ENCODE measurements at places on chromosomes 16 and 17.
A peak's percentile ranks its signal among the peaks of the same experiment; 100 is the strongest.

- DNase-seq = peak; percentile 45
Measured at GRCh38 chr17:43126911-43127290, 1.7 kb upstream of the BRCA1 start.

- no peak for DNase-seq
Measured at GRCh38 chr16:87361916-87362619, 21.5 kb downstream of the FBXO31 start.

GRCh38 chr16:68590201-68590994 is 51.3 kb downstream of the ZFP90 start:
- DNase-seq = peak; percentile 91

DNA sequence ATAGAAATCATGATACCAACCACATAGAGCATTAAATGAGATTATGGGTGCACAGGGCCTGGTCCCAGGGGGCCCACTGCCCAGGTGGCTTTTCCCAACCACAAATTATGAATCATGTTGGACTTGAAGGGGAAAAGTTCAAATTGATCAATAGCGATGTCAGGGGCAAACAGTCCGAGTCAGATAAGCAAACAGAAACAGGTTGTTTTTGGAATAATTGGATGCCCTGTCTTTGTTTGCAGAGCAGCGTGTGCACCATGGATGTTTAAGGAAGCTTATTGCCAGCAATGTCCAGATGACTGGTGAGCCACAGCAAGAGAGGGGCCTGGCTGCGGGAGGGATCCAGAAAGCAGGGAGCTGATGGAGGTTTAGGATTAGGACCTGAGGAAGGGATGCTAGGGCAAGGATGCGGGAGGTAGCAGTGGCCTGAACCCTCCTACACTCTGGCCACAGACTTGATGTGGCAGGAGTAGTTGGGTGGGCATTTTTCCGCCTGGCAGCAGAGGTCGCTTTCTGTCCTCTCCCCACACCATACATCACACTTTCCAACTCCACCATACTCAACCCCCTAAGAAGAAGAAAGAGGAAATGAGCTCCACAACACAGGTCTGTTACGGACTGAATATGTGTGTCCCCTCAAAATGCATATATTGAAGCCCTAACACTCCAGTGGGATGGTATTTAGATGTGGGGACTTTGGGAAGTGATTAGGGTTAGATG is 266.4 kb upstream of the RPL38 start:
- no peak for DNase-seq

GRCh38 chr17:28944343-28944742 is 7.0 kb downstream of the PHF12 start:
- no peak for DNase-seq

- no peak for DNase-seq
Measured at GRCh38 chr17:5355421-5356129, 63.9 kb downstream of the NUP88 start.

DNA sequence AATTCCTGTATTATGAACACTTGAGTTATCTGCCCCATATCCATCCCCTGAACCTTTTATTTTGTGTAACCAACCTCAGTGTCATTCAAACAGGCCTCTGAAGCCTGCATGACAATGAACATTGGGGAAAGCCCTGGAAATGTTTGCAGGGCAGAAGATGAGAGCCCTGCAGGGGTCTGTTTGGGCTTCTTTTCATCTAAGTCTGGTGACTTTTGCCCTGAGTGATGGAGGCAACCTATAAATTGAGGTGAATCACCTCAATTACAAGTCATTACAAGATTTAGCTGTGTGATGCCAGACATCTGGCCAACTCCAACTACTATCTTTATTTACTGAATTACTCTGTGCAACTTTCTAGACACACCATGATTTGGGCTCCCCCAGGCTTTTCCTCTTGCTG is 189.2 kb downstream of the MAF start:
- DNase-seq = no peak

DNA sequence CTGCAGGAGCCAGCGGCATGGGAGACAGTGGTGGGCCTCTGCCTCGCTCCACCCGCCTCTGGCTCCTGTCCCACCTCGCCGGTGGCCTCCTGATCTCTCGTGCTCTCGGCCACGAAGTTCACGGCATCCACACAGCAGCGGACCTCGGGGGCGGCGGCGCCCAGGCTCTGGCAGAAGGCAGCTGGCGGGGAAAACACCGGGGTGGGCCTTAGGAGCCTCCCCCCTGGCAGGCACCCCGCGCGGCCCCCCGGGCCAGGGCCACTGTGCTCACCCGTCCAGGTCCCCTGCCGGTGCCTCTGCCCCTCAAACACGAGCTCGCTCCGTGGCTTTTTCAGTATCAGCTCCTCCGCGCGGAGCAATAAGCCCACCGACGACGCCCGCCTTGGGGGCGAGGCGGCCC is 409 bp upstream of the C17orf107 start:
- DNase-seq = no peak

GRCh38 chr16:30786936-30787612 is at the start of gene ZNF629:
Gene ZNF629 (minus strand): TSS chr16:30787205. CDS start chr16:30784482, 2,723 bp downstream.
- peak; percentile 79 for DNase-seq

- DNase-seq = no peak
Measured at GRCh38 chr17:42683407-42684034, 1.2 kb downstream of the CNTNAP1 start.

DNA sequence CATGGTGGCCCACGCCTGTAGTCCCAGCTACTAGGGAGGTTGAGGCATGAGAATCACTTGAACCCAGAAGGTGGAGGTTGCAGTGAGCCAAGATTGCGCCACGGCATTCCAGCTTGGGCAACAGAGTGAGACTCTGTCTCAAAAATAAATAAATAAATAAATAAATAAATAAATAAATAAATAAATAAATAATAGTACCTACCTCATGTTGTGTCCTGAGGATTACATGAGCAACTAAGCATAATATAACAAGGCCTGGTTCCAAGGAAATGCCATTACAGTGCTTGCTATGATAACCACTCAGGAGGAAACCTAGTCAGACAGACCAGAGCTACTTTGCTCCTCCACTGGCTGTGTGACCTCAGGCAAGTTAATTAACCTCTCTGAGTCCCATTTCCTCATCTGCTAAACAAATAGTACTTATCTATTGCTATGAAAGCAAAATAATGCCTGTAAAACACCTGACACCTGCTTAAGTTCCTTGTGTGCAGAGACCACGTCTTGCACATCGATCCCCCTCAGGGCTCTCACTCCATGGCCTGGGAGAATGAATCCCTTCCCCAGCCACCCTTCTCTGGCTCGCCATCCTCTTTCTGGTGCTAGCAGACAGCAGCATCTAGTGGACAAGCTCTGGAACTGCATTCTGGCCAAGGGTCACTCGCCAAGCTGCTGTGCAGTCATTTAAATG is 7.5 kb downstream of the EPOP start:
- DNase-seq = peak; percentile 92

GRCh38 chr16:12728469-12728868 is 75.2 kb downstream of the CPPED1 start:
- DNase-seq = no peak

DNA sequence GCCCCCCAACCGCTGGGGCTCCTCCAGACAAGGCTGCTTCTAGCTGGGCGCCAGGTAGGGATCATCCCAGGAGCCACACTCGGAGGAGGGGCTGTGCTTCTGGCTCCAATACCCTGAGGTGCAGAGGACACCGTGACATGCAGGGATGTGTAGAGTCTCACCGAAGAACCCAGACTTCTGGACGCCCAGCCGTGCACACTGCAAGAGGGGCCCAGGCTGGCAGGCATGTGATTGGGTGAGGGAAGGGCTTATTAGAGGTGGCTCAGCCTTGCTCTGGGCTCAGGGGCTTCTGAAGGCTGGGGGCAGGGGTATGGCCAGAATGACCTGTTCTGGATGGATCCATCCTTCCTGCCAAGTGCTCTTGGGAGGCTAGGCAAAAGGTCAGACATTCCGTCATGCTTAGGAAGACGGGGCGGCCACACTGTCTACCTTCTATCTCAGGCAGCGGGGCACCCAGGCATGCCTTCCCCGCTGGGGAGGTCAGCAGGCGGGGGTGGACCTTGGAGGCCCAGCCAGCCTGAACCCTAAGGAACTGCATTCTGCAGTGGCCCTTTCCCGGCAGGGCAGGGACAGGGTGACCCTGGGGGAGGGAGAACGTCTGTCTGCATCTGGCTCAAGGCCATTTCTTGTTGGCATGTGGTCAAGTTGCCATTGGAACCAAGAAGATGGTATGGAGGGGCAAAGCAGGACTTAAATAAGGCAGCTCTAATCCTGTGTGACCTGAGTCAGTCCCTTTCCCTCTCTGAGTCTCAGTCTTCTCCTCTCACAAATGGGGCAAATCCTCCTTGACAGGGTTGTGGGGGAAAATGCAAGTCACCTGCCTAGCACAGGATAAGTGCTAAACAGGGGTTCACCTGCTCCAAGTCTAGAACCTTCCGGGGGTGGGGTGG is 5.8 kb upstream of the ADGRG1 start:
- no peak for DNase-seq

DNA sequence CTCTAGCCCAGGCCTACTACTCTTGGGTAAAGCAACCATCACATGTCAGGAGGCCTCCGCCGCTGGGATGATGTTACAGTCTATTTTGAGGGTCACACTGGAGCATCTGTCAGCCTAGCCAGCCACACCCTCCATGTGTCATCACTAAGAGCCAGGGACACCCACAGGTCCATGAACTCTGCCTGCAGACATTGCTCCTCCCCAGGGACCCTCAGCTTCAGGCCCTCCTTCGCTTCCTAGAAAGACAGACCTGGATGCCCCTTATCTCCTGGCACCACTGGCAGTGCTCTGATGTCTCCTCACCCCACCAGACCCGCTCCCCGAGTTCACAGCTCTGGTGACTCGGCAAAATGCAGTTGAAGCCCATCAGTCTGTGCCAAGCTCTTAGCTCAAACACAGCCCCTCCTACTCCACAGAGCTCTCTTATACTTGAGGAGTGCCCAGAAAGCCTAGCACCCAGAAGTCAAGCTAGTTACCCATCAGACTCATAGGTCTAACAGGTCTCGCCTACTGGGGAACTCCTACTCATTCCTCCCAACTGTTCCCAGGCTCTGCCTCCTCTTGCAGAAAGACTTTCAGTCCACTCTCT is 5.9 kb downstream of the RANBP10 start:
- no peak for DNase-seq

- DNase-seq = no peak
Measured at GRCh38 chr16:56635441-56635967, 3.0 kb upstream of the MT1A start.

- peak; percentile 56 for DNase-seq
Measured at GRCh38 chr17:35766903-35767510, 6.3 kb downstream of the C17orf50 start.

- DNase-seq = peak; percentile 83
Measured at GRCh38 chr17:10737168-10737622, 7.4 kb upstream of the TMEM220 start.

GRCh38 chr16:89009343-89010209 is 32.6 kb upstream of the CBFA2T3 start:
- peak; percentile 73 for DNase-seq

- DNase-seq = no peak
Measured at GRCh38 chr17:21143695-21144094, 16.9 kb downstream of the DHRS7B start.

DNA sequence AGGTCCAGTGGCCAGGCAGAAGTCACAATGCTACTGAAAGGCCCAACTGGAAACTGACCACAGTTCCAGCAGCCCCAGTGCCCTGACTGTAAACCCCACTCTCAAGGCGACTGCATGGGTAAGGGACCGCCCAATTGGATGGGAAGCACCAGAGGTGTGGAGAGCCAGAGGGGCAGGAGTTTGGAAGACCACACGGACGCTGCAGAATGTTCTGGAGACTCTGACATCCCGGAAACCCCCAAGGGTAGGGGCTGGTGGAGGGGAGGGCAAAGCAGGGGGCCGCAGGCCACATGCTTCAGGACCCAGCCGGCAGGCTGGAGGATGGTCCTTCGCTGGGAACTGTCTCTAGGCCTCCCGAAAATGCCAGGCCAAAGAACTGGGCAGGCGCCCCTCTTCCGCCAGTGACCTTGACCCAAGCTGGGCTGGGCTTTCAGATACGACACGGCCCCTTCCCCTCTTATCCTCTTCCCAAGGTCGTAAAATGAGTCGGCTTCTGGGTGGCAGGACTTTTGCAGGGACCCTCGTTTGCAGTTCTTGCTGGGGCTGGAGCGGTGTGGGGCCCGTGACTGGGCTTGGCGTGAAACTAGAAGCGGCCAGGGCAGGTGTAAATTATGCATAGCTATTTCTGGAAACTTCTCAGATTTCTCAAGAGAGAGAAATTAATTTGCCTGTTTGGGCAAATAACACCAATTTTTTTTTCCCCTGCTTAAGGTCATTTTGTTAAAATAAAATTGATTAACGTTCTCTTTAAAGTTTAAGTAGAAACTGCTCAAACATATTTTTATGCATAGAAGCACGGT is 110.2 kb downstream of the C16orf78 start:
- DNase-seq = no peak

DNA sequence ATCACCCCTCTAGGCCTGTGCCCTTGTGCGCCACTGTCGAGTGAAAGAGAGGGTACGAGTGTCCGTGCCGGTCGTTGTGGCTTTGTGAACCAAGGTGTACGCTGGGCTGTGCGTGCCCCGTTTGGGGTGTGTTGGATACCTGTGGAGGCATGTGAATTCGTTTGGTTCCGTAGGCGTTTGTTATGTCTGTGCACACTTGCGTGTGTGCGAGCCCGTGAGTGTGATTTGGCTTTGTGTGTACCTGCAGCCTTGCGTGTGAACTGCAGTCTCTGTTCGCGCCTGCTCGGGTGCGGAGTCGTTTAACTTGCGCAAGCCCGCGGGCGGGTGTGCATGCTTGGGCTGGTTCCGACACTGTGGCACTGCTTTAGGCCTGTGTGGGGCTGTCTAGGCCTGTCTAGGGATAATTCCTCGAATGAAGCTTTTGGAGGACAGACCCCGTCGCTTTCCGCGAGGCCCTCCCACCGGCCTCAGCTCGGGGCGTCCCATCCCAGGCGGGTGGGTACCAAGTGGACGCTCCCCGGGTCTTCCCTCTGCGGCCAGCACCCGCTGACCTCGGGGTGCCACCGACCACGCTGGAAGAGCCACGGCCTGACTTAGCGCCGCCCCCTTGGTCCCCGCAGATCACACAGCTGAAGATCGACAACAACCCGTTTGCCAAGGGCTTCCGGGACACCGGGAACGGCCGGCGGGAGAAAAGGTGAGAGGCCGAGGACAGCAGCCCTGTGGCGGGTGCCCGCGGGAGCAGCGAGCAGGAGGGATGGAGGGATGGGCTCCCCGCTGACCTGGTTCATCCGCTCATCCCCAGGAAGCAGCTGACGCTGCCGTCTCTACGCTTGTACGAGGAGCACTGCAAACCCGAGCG is 4.4 kb downstream of the TBX2 start:
- no peak for DNase-seq

- DNase-seq = no peak
Measured at GRCh38 chr16:10599626-10600025, 19.2 kb upstream of the EMP2 start.

DNA sequence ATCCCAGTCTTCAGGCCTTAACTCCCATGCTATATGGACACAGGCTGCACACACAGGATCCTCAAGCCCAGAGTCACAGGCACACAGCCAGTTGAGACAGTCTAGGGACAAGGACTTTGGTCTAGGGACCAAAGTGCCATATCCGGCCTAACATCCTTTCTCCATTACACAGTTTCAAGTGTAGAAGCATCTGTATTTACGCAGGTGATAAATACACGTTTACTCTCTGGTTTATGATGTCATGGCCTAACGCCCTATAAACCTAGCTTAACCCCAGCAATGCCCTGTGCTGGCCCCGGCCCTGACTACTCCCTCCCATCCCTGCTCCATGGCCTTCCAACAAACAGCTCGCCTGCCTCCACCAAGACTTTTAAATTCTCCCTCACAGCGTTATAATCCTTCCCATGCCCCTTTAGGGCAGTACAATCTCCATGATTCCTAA is 17.1 kb downstream of the CUEDC1 start:
- no peak for DNase-seq

GRCh38 chr17:56926270-56926669 is 12.4 kb upstream of the TRIM25 start:
- no peak for DNase-seq

- DNase-seq = peak; percentile 51
Measured at GRCh38 chr17:58304750-58305486, 23.7 kb downstream of the TSPOAP1 start.

Data from islet precursor cell (in vitro differentiated cells).